ENCODE measurements at places on chromosomes 1 and 21. TPM values are rescaled to one million over a fixed set of nuclear protein-coding genes. Genes with fewer than 3 reads are reported as not detected.

DNA sequence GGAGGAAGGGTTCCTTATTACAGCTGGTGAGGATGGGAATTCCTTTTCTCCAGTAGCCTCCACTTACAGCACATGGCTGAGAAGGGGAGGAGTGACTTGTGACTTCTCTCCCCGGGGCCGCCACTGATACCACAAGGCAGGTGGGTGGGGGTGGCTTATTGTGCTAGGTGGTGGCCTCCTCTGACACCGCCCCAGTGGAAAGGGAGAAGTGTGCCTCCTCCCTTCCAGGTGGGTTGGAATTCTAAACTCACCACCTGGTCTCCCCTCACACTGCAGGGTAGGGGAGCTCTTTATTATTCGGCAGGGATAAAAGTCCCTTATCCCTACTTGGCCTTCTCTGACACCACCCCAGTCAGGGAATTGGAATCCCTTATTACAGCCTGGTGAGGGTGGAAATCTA is 89.5 kb downstream of the CCDC30 start:
- DNase-seq = no peak

GRCh38 chr1:153597206-153597605 is 15.7 kb downstream of the S100A16 start:
- no peak for DNase-seq

GRCh38 chr1:214455971-214456867 is 95.2 kb downstream of the PTPN14 start:
- no peak for DNase-seq

DNA sequence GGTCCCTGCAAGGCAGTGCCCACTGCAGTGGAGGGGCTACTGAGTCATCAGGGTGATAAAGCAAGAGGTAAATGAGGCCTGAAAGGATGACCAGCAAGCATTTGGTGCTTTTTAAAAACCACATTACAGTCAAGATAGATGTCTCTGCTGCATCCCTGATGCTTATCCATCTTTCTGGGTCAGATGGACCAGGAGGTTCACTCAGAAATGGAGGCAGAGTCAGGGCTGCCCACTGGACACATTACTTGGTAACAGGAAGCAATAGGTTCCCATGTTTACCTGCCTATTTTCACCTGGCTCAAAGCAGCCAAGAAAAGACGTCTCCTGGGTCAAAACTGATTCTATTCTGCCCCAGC is 3.6 kb downstream of the SPATA46 start:
- DNase-seq = no peak

GRCh38 chr1:200640963-200641401 is 20.4 kb upstream of the KIF14 start:
- DNase-seq = no peak

GRCh38 chr1:54967372-54967771 is 13.1 kb upstream of the TMEM61 start:
- no peak for DNase-seq

GRCh38 chr1:145785547-145785946 is 38.3 kb downstream of the RNF115 start:
- no peak for DNase-seq

DNA sequence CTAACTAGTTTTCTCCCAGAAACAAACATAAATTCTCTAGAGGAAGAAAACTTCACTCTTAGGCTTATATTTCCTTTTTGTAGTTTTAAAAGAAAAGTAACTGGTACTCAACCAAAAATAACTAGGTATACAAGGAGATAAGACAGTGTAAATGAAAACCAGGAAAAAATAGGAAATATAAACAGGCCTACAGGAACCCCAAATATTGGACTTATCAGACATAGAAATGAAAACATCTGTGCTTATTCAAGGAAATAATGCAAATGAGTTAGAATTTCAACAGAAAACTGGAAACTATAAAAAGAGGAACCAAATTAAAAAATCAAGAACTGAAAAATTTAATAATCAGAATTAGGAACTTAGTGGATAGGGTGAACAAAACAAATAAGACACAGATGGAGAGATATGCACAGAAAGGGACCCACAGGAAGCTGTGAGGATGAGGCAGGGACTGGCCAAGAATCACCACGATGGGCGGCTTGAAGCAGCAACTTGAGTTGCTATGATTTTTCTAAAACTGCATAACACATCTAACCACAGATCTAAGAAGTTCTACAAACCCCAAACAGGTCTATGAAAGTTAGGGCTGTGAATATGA is 67.5 kb upstream of the ACTRT2 start:
- no peak for DNase-seq

GRCh38 chr1:20763417-20763816 is 23.7 kb downstream of the HP1BP3 start:
- DNase-seq = no peak

- no peak for DNase-seq
Observed at GRCh38 chr1:221164951-221165838, 286.0 kb downstream of the HLX start.

DNA sequence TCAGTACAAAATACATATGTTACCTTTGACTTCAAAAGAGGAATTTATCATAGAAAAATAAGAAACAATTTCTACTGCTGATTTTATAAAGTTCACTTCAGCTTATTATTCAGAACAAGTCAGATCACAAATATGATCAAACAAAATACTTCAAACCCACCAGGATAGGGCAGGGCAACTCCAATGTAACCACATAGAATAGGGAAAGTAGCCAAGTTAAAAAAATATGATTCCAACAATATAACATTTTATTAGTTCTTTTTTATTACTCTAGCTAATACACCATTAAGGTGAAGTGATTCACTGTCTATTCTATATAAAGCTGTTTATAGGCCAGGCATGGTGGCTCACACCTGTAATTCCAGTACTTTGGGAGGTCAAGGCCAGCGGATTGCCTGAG is 54.6 kb upstream of the ZNHIT6 start:
- DNase-seq = no peak

DNA sequence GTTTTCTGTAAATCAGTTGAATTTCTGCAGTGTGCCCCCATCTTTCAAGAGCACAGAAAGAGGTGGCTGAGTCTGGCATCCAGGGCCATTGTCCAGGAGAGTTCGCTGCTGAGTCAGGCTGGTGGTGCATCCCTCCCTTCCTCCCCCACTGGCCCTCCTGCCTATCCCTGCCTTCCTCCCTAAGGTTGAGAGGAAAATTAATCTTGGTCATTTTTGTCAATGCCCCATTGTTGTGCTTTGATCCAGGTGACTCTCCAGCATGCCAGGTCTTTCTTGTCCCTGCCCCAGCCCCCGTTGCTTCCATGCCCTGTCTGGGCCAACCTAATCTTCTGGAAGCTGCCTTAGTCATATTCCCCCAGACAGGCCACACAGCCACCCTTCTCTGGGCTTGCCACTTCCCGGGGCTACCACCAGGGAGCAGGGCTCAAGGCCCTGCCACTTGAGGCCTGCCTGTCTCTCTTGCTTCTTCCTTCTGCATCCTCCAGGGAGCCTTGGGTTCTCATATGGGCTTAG is 26.6 kb downstream of the PROK1 start:
- no peak for DNase-seq

DNA sequence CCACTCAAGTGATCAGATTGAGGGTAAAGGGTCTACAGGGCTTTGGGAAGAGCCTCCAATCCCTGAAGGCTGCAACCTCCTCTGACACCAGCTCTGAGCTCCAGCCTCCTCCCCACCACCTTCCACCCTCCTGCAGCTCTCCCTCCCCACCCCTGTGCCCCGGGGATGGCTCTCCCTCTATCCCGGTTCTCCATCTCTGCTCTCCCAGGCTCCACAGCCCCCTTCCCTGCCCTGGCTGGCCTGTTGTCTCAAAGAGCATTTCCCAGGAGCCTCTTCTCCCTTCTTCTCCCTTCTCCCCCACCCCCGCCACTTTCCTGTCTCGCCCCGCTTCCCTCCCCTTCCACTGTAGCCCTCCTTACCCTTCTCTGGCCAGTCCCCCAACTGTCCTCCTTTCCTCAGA is 1.1 kb downstream of the PLEKHA6 start:
- DNase-seq = no peak

DNA sequence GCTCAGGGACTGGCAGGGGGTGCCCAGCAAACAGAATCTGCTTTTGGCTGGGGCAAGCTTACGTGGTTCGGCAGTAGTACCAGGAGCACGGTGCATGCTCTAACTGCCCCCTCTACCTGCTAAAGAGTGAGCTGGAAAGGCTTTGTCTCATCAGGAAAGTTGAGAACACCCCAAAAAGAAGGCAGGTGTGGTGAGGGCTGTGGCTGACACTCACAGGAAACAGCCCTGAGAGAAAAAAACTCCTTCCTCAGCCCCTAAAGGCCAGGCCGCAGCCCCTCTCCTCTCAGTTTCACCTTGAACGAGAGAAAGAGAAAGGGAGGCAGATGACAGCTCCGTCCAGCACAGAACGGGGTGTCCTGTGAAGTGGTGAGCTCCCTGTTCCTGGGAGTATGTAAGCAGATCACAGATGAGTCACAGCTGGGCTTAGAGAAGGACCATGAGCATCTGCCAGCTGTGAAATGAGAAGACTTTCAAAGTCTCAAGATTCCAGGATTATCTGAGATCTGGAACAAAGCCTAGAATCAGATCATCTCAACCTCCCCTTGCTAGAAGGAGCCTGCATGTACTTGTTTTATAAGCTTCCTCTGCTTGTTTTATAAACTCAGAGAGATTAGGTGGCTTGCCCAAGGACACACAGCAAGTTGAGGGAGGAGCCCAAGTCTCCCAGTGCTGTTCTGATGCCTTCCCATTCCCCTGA is 13.4 kb downstream of the LAPTM5 start:
- no peak for DNase-seq

GRCh38 chr1:2208309-2209239 is 14.0 kb upstream of the FAAP20 start:
- no peak for DNase-seq

B4GALT2 gene
- 5.3 TPM for total RNA-seq

CD84 gene
- total RNA-seq = 68.8 TPM

PDZK1IP1 gene
- total RNA-seq = not detected

MTF2 gene
- 40.1 TPM for total RNA-seq

EPHA2 gene
- 0.19 TPM for total RNA-seq

RBM11 gene
- total RNA-seq = 7.3 TPM

RGS4 gene
- not detected for total RNA-seq

SEC16B gene
- total RNA-seq = not detected

TMPRSS2 gene
- total RNA-seq = not detected

MATN1 gene
- 0.60 TPM for total RNA-seq

MOB3C gene
- 13.3 TPM for total RNA-seq

CD160 gene
- 0.53 TPM for total RNA-seq

TSPAN2 gene
- total RNA-seq = 2.4 TPM

TMEM240 gene
- 1.0 TPM for total RNA-seq

HRNR gene
- not detected for total RNA-seq

WNT3A gene
- 0.28 TPM for total RNA-seq

MYOC gene
- total RNA-seq = not detected
